ENCODE measurements at places on chromosomes 4 and X.

DNA sequence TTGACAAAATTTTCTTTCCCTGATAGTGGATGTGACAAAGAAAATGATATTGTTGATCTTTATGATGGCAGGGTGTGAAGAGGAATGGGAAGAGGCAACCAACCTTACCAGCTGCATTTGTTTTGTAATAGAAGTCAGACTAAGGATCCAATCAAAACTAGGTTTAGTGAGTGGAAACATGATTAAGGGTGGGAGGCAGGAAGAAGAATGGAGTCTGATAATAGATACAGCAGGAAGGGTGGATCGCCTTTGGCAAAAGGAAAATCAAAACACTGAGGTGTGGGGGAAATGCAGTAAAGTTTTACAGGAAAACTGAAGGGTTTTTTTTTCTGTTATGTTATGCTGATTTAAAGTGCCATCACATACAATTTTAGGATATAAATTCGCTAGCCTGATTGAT is 3.4 kb downstream of the CLIC2 start:
- no peak for DNase-seq

DNA sequence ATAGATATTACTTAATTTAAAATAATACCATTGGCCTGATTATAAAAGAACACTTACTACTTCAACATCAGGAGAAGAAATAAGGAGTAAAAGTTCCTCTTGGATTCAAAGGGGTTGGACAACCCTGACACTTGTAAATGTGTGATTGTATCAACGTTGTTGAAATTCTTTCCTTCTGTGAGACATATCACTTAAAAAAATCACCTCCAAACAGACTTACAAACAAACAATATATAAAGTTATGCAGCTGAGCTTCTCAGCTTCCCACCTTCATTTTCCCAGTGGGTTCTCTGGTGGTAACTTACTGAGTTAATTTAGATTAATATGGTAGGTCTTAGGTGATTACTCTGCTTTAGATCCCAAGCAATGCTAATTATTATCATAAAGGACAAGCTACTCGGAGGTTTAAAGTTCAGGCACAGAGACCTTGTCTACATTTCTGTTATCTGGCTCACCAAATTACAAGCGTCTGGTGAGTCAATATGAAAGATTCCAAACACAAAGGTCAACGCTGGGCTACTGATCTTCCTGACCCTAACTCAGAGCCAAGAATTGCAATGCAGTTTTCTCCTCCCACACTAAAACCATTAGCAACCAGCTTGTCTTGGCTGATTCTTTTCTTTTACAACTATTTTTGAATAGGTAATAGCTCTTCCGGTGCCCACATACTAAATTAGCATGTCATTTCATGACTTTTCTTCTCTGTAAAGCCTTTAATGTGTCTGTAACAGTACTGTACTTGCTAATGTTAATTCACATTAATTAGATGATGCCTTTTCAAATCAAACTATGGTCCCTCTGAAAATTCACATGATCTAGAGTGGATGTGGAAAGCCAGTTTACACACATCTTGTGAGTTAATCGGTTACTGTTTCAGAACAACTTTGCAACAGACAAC is 157.6 kb downstream of the RASL11B start:
- no peak for DNase-seq

GRCh38 chr4:45580334-45580733 is 543.5 kb downstream of the GABRG1 start:
- DNase-seq = peak; percentile 70

GRCh38 chr4:182969651-182970279 is 52.6 kb upstream of the DCTD start:
- no peak for DNase-seq

DNA sequence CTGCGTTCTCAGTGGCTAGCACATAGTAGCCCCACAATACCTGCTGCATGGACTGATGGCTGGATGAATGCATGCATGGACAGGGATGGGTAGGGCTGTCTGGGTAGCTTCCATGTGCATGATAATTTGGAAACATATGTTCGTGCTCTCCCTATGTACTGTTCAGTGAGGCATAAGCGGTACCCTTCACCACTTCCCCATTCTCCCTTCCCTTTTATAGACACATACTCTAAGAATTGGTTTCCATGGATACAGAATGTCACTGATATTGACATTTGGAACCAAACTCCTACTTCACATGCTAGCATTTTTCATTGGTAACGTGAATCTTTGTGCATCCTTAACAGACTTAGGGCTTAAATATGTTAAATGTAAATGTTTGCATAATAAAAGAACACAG is 20.4 kb downstream of the USP46 start:
- no peak for DNase-seq

GRCh38 chrX:71809886-71810285 is 46.7 kb downstream of the CXorf49B start:
- no peak for DNase-seq

DNA sequence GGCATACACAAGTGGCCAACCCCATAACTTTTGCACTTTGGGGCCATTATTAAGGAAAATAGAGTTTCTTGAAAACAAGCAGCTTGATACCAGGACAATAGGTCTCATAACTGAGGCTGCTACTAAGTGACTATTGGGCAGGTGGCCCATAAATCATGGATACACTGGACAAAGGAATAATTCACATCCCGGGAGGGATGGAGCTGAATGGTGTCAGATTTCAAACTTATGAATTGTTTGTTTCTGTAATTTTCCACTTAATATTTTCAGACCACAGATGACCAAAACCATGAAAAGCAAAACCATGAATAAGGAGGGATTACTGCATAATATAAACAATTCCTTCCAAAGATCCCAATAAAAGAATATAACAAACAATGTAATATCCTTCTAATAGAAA is 114.4 kb downstream of the WDFY3 start:
- DNase-seq = peak; percentile 47

GRCh38 chr4:43224559-43224958 is 332.0 kb downstream of the GRXCR1 start:
- DNase-seq = no peak

DNA sequence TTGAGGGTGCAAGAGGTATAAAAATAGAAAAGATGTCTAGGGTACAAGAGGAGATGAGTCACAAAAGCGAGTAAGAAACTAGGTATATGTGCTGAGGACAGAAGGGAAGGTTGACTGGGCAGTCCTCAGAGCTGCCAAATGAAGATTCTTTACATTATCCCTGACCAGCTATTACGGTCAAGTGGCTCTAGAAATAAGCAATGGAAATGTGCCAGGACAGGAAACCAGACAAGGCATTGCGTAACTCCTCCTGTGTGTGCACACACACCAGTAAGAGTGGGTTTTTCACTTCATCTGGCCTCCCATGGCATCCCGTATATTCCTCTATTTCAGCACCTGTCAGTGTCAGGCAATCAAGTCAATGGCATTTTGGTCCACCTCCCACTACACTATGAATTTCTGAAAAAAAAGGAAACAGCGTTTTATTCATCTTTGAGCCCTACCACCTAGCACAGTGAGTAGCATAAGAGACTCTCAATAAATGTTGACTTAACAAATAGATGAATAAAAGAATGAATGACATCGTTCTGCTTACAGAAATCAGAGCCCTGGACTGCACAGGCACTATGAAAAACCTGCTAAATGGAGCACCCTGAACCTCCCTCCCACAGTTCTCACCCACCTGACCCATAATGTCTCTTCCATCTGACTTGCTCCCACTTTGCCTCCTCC is 62.6 kb upstream of the KLF3 start:
- DNase-seq = peak; percentile 57

DNA sequence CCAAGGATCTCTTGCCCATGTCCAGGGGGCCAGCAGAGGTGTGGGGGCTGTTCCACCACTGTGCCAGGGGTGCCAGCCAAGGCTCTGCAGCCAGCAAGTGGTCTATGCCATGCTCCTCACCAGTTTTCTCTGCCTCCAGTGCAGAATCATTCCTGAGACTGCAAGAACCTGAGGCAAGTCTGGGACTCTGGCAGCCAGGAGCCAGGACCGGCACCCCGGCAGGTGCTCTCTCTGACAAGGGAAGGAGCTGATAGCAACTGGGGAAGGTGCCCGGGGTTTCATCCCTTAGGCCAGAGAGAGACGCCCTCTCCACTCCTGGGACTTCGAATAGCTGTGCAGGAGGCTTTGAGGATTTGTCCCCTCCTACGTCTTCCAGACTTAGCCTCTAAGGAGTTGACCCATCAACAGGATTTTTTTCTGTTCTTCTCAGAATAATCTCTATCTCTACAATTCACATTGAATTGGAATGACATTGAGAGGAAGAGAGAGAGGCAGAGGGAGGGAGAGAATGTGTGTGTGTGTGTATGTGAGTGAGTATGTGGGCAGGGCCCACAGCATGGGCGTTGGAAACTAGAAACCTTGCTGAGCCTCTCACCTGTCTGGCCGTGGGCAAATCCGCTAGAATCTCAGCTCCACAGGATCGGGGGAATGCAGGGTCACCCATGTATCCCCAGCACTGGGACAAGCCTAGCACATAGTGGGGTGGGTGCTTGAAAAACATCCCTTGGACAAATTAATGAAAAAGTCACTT is 74.5 kb upstream of the AFAP1 start:
- peak; percentile 24 for DNase-seq

DNA sequence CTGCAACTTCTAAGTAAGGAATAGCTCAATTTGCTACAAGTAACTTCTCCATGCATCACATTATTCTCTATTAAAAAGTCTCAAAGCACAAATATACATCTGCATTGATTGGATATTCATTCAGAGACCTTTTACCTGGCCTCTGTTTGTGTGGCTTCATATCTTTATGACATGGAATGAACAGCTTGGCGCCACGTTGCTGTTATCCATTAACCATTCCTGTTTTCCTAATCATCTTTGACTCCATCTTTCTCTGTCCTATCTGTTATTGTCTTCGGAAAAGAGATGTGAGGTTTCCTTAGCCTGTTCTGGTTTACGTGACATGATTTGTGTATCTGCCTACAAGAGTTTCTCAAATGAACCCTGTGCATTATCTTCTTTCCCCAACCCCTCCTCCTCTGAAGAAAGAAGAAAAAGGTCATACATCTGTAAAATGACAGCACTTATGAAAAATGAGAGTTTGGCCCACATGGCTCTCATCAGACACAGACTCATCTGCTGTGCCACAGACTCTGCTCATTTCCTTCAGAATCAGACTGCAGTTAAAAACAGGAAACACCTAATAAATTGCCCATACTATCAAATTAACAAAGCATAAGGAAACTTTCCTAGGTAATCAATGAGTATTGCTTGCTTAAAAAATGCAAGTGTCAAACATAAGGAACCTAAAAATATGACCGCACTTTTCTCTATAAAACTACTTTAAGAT is 347.6 kb upstream of the FAM241A start:
- no peak for DNase-seq

DNA sequence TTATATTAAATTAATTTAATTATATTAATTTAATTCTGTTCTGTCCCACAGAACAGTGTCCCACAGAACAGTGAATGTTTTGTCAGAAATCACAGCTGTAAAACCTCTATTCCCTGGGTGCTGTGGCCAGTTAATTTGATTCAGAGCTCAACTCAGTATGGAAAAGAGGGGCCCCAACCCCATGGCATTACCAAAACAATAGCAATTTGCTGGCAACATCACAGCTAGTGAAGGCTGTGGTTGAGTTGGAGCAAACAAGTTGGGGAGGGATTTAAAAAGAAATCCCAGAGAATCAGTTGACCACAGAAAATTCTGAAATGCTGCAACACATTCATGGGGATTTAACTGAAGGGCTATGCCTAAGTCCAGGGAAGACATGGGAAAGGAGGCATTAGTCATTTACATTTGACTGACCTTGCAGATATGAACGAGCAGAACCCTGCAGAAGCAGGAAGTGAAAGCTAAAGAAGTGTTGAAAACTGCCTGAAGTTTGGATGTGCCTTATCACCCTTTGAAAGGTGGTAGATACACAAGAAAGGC is 30.1 kb downstream of the PDHA2 start:
- no peak for DNase-seq

- DNase-seq = no peak
These were observed 169.6 kb downstream of the RAPGEF2 start for GRCh38 chr4:159272273-159273140.

DNA sequence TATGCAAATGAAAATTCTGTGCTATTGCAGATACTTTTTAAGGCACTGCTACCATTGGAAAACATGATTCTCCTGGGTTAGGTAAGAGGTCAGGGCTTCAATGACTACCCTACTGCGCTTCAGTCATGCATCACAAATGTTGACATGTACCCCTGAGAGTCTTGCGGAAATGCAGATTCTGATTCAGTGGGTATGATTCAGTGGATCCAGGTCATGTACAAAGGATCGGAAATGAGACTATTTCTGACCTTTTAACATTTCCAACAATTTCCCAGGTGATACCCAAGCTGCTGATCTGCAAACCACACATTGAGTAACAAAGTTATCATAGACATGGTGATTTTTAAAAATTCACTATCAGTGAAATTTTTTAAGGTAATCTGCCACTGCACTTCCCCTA is 62.6 kb downstream of the DDX53 start:
- DNase-seq = no peak

- DNase-seq = no peak
These were observed 169.6 kb upstream of the MXRA5 start for GRCh38 chrX:3516051-3516541.

GRCh38 chr4:30725562-30725961 is 5.4 kb downstream of the PCDH7 start:
- no peak for DNase-seq

- DNase-seq = no peak
These were observed 236.1 kb downstream of the FBXO8 start for GRCh38 chr4:174047363-174047762.

DNA sequence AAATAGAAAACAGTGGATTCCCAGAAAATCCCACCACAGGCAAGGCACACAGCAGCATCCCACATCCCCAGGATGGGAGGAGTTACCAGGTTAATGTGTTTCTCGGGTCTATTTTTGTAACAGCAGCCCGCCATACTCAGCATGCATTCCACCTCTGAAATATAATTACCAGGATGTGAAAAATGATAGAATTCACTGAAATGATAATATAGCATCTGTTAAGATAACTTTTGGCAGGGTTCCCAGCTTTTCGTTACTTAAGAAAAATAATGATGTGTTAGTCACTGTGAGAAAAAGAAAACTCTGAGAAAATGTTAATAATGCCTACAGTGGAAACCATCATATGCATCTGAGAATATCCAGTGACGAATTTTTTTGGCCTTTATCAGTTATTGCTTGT is 87.1 kb downstream of the VCX2 start:
- peak; percentile 72 for DNase-seq
